ENCODE measurements at places on chromosomes 1 and 21.

DNA sequence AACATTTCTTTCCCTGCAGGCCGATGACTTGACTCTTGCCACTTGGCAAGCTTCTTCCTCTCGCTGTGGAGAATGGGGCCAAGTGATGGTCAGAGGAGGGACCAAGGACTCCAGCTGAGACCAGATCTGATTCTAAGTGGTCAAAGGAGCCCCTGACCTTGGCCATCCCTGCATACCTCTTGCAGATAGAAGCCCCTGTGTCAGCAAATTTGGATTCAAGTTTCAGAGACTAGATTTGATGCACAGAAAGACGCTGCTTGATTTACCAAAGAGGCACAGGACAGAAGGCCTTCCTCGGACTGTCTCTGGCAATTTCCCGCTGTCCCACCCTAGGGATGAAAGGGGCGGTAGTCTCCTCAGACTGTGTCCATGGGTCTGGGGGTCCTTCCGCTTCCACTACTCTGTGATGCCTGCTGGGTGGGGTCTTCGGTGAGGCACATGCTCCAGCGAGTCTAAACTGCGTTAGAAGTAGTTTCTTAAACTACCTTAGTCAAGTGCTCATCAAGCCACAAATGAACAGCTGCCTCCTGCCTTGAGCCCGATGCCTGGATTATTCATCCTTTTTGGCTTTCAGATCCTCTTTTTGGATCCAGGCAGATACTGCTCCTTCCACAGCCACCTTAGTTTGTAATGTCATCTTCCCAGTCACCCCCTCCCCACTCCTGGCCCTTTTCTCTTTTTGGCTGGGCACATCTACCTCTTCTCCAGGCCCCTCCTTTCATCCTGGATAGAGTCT is 31.8 kb upstream of the RBM15 start:
- no peak for DNase-seq

GRCh38 chr1:111448482-111448917 is 556 bp downstream of the WDR77 start:
- no peak for DNase-seq

DNA sequence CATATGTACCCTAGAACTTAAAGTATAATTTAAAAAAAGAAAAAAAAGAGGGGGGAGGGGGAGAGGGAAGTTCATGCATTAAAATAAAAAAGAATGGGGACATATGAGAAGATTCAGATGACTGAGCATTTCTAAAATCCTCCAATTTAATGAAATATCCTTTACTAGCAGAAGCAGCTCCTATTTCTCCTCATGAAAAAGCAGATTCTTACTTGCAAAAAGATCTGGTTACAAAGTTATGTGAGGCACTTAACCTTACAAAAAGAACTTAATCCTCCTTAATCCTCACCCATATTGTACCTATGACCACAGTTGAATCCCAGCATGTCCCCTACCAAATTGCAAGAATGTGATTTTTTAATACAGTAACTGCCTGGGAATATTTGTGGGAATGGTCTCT is 298.5 kb downstream of the SRGAP2C start:
- DNase-seq, result no peak

DNA sequence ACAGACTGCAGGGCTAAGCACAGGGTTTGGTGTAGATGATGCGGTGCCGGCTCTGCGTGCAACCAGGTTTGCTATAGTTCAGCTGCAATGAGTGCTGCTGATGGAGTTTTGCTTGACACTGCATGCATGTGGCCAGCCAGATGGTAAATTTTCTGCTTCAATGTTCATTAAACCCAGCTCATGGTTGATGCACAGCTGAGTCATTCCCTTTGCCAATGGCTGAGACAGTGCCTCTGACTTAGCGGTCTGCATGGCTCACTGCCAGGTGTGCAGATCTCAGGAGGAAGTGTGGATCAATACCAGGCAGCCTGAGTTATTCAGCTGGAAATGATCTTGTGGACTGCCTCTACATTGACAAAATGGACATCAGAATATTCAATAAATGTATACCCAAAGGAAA is 172.7 kb upstream of the ZP4 start:
- peak; percentile 8 for DNase-seq

DNA sequence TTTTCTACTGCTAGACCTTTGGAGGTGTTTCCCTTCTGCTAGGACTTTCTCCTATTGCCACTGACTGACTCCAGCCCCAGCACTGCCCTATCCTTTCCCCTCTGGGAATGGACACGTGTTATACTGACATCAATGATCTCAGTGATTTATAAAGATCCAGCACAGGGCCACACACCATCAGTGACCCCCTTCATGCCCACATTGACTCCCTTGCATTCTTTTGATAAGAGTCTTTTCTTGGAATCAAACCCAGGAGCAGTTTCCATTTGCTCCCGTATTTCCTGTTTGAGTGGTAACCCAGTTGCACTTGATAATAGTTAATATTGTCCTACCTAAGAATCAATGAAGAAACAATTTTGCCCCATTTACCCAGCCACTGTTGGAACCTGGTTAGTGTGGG is 501.0 kb upstream of the USP24 start:
- no peak for DNase-seq

GRCh38 chr1:157626099-157626498 is 28.2 kb upstream of the FCRL4 start:
- DNase-seq, result peak; percentile 26

DNA sequence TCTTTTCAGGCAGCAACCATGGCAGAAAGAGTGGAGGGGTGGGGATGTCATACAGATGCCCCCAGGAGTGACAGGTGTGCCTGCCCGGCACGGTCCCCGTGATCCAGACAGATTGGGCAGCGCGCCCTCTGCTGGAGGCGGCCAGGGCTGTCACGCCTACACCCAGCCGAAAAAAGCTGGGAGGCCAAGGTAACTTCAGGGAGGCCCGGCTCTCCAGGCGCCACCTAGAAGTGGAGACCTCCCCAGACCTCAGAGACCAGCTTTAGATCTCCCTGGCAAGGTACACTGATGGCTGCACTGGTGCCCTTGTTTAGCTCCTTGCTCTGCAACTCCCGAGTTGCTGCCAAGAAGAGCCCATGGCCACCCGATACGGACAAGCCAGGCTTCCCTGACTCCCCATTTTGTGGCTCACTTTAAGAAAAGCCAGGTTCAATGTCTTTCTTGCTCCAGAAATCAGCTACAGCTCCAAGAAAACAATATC is 6.6 kb downstream of the GOLT1A start:
- DNase-seq, result peak; percentile 45

GRCh38 chr1:25098717-25099116 is 133.6 kb downstream of the SYF2 start:
- no peak for DNase-seq
